Peyer's patch (tissue), 4 donors: ENCODE measurements at places on chromosomes 1 and 21.

DNA sequence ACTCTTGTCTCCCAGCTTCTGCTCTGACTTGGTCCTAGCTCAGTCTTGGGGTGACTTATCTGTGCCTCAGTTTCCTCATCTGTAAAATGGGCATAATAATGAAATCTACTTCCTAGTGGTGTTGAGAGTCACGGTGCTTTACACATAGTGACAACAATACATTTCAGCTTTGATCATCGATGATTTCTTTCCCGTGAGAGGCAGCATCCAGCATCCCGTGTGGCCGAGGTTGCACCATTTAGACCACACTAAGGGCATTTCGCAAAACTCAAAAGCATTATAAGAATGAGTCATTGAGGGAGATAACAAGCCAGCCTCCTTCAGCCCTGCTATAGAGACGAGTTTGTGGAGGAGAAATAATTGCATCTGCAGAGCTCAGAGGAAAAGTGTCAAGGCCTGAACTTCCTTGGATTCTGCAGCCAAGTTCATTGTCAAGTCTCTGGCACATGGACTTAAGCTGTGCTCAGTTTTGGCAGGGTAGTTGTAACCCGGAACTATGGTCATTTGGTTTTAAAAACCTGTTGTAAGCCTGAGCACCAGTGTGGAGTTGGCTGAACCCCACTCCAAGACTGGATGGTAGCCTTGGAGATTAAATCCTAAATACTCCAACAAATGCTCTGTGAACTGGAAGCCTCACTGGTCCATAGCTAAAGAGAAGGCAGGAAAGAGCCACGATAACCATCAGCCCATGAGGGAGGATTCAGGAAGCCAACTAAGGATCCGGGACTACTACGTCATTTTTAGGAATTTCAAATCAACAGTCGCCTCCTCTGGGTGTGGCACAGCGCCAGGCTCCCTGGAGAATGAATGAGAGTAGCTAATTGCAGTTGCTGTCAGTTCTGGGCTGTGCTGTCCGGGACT lies 64.2 kb downstream of the TCP10L start:
- DNase-seq, result peak; percentile 75

DNA sequence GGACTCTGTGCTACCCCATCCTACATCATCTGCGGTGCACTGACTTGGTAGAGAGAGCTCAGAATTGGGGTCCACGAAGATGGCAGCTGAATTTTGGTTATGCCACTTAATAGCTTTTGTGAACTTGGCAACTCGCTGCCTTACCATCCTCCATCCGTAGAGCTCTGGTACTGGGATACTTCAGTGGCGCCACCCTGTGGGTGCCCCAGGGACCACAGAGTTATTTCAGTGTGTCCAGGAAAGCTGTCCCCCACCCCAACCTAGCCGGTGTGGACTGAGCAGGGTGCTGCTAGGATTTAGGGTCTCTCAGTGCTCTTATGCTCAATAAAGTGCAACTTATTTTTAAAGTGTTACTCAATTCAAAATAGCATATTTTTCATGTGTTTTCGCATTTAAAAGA lies 9.0 kb upstream of the USF1 start:
- no peak for DNase-seq

GRCh38 chr1:230205719-230206198 lies 138.7 kb downstream of the GALNT2 start:
- DNase-seq, result no peak

DNA sequence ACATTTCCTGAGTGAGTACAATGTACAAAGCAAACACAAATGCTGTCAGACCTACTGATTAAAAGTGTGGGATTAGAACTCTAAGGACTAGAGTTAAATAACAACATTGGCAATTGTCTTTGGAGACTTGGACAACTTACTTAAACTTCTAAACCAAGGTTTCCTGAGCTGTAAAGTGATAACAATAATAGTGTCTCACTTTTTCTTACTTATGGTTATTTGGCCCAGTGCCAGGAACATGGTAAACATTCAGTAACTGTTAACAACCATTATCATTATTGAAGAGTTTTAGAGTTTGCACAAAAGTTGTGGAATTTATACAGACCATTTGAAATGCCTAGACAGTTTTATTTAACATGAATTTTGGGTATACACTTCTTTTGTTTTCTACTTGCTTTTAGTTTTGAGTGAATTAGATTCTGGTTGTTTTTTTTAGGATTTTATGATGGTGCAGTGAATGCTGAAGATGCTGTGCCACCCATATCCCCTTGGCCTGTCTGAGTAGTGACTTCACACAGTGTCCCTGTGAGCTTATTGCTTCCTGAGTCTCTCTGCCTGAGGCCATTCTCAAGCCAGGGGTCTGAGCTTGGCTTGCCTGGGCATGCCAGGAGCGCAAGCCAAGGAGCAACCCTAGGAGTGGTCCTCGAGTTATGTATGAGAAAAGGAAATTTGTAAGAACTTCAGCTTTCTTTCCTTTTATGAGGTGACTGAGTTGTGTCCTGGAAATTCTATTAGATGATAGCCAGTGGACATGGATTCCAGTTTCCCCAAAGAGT lies 932.8 kb downstream of the TTLL7 start:
- no peak for DNase-seq

GRCh38 chr21:45811136-45811535 lies 167.6 kb downstream of the PCBP3 start:
- no peak for DNase-seq

DNA sequence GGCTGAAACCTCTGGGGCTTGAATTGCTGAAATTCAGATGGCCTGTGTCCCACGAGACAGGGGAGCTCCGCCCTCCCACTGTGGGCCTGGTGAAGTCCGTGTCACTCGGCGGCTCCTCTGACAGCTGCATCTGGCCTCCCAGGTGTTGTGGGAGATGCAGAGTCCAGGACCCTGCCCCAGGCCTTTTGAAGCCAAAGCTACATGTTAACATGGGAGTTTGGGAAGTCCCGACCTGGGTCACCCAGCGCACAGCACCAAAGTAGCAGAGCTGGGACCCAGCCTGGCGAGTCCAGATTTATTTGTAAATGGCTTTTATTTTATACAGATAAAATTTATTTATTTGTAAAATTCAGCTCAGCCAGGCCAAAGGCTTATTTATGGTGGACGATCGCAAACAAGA lies 28.9 kb downstream of the SLC37A1 start:
- DNase-seq, result no peak

DNA sequence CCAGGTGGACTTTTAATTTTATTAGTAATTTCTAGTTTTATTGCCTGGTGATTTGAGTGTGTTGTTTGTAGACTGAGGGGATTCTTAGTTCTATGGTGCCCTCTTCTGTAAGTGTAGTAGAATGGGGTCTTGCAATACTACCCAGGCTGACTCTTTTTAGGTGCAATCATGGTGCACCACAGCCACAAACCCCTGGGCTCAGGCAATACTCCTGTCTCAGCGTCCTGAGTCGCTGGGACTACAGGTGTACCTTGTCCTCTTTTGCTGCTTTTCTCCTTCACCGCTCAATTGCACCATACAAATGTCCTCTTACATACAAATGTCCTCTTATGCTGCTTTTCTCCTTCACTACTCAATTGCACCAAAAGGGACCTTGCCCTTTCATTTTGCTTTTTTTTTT lies 43.1 kb downstream of the SCP2 start:
- DNase-seq, result no peak

- no peak for DNase-seq
These were observed 65.5 kb downstream of the DMRTB1 start for GRCh38 chr1:53524428-53525375.

DNA sequence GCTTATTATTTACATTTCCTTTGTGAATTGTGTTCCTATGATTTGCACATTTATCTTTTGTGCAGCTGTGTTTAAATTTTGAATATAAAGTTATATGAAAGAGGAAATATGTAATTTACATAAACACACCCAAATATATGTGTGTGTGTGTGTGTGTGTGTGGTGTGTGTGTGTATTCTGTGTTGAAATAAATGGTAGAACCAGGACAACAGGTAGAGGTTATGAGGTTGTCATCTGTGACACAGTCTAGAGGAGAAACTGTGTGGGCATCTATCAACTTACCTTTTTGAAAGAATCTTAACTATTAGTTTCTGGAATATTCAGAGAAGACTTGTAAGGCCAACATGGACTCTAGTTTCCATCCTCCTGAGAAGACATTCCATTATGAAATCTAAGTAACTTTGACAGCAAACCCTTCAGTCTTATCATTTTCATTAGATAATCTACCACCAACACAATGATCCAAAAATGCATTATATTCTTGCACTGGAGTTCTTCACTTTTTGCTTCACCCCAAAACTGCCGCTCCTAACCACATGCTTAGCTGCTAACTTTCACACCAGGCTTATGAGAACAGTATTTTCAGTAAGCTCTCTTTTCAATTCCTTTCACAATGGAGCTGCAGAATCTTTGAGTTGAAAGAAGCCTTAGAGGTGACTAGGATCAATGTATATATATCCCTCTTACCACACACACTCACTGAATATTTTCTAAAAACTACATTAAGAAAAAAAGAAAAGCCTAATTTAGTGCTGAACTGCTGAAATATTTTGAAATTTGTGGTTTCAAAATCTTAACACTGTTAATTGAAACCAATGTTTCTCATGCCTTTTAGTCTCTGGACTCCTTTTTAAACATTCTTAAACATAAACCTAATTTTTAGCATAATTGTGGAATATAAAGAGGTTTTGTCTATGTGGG lies 21.8 kb downstream of the PTPRC start:
- no peak for DNase-seq

DNA sequence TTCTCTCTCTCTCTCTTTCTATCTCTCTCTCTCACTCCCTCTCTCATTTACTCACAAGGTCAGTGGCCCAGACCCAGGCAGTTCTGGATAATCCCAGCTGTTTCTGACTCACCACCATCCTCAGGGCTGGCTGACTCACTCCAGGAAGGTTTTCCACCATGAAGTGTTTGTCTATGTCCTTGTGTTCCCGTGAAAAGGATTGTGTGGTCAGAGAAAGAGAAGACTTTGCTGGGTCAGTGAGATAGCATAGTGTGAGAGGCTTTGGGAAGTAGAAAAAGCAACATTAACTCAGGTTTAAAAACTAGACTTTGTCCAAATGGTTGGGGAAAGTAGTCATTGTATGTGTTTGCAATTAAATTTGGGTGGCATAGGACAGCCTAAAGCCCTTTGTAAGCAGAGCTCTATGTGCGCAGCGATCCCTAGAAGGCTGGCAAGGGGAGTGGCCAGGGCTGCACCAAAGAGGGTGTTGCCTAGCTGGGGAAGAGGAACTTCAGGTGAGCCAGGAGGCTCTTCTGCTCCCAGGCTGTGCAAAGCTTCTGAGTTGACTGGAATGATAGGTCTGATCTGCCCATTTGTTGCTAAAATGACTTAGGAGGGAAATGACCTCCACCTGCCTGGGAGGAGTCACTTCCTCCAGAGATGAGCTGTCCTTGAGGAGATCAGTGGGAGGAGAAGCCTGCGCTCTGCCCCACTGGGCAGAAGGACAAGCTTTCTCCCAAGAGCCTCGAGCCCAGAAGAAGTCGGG lies 4.9 kb upstream of the CAPN2 start:
- peak; percentile 70 for DNase-seq

- no peak for DNase-seq
These were observed 62.1 kb downstream of the CASZ1 start for GRCh38 chr1:10734375-10734774.

GRCh38 chr1:27152004-27152828 lies 2.7 kb downstream of the SLC9A1 start:
- DNase-seq, result no peak

DNA sequence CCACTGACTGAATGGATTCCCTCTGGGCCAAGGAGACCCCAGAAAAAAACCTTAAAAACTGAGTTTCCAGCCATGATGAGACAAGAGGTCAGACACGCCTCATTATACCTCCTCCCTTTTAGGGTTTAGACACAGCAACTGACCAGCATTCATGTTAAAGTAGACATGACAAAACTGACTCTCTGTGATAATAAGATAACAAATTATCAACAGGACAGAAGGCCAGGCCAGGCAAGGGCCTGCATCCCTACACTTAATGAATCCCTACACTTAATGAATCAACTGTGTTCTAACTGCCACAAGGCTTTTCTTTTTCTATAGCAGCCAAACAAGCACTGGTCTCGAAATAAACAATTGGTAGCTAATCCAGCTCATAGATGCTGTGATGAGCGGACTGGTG lies 33.3 kb upstream of the FAM89A start:
- no peak for DNase-seq

DNA sequence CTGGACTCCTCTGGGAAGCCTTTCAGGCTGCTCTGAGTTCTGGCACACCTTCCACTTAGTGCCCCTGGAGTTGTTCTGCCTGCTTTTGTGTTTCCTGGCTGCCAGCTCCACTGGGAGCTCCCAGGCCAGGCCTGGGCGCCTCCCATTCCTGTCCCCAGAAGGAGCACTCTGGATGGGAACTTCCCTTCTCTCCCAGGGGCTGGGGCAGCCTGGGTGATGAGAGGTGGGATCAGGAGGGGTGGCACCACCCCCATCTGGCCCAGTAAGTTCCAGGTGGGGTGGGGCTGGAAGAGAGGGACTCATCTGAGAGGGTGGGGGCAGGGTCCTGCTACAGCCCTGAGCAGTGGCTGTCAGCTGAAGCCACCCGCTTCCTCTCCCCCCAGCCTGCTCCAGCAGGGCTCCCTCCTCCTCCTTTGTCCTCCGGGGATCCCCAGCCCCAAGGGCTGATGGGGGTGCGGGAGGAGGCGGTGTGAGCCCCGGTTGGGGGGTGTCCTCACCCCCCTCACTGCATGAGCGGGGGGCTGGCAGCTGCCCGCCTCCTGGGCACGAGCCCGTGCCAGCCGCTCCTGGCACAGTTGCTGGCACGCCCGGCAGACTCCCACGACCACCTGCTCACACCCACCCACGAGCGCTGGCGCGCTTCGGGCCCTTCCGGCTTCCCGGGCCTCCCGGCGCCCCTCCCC lies 4.7 kb downstream of the FOXO6 start:
- no peak for DNase-seq

DNA sequence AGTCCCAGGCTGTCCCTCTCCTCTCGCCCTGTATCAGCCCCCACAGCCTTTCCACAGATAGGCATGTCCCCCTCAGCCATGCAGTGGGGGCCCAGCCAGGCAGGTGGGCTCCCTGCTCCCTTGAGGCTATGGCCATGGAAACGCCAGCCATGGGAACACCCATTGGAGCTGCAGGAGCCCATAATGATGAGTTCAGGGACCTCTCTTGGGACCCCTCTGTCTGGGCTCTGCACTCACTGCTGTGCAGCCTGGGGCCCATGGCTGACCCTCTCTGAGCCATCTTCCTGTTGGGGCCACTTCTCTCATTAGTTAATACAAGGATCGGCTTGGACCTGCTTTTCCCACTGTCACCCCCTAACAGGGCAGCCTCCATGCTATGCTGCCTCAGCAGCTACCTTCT lies 33.2 kb downstream of the WNT3A start:
- no peak for DNase-seq
